ENCODE measurements at places on chromosomes 2 and 18.

DNA sequence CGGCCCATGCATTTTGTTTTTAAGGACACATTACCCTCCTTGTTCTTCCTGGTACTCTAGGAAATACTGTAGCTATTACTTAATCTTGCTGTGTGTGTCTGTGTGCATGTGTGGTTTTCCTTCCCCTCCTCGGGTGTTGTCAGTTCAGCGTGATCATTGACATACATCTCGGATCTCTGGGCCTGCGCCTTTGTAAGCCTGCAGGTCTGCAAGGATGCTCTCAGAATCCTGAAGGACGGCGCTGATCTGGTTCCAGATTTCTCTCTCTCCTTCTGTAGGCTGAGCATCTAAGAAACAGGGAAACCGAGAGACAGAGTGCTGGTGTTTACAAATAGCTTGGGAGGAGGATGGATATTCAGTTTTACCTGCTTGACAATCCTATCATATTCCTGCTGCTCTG lies 100.2 kb downstream of the CYRIA start:
- no peak for DNase-seq

GRCh38 chr2:157761520-157761919 lies 114.6 kb downstream of the ACVR1 start:
- no peak for DNase-seq

GRCh38 chr2:168165397-168165796 lies 82.0 kb downstream of the STK39 start:
- no peak for DNase-seq

DNA sequence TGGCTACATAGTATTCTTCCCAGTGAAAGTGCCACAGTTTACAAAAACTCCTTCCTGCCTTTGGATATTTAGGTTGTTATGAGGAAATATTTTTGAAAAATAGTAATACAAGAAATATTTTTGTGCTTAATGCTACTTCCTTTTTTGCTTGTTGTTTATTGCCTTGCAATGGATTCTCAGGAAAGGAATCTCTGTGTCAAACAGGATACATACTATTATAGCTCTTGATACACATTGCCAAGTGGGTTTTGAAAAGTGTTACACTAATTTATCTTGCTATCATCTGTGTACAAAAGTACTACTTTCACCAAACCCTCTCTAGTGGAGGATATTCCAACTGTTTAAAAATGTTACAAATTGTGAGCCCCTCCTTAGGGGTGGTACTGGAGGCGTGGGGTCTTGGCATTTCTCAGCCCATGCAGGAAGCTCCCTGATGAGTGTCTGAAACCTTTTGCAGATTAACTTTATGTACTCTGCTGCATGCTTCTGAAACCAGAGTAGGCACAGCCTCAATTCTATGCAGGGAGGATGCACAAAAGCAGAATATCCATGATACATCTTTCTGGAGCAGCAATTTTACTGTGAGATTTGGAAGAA lies 54.5 kb downstream of the EVA1A start:
- no peak for DNase-seq

- DNase-seq: peak; percentile 51
Observed at GRCh38 chr2:16281451-16282335, 341.3 kb downstream of the MYCN start.
